ENCODE measurements at places on chromosomes 5 and 9.

DNA sequence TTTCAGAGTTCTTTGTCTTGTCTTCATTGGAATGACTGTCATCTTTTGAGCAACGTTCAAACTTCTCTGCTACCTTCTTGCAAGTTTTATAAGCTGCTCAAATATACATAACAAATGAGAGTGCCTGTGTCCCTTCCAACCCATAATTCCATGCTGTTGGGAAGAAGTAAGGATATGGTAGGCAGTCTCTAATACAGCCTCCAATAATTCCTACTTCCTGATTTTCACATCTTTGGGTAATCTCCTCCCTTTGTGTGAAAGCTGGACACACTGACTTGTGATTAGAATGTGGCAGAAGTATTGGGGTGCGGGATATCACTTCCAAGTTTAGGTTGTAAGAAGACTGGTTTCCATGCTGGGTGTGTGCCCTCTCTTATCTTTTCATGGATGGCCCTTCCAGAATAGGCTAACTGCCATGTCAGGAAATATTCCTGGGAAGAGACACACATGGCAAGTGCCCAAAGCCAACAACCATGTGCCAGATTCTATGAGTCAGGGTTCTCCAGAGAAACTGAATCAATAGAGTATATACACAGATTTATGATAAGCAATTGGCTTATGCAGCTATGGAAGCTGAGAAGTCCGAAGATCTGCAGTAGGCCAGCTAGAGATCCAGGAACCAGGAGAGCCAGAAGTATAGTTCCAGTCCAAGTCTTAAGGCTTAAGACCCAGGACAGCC lies 531.3 kb downstream of the NTRK2 start:
- DNase-seq = peak; percentile 89

DNA sequence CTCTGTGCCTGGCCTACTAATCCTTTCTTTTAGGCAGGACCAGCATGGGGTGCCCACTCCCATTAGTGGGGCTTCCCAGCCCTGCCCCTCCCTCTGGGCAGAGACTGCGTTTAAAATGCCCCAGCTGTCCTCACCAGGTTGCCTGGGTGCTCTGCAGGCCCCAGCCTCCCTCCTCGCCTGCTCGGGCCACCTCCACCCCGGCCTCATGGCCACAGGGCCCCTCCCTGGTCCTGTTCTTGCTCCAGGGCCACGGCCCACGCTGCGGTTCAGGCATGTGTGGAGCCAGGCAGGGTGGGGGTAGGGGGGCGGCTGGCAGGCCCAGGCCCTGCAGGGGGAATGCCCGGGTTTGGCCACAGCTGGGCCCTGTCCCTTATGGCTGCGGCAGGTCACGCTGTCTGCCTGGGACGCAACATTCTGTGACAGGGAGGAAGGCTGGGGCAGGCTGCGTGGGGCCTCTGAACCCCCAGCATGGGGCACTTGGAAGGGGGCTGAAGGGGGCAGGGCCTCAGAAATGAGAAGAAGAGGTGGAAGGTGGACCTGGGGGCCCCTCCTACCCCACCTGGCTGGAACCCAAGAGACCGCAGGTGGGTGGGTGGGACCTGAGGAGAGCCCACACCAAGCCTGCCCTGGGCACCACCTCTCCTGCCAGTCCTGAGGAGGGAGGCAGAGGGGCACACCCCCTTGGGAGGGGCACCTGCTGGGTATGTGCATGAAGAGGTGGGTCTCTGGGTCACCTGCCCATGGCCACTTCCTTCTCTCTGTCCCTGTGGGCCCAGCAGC lies at the start of gene LCN12:
TSS of gene LCN12 (plus strand) at position 733 of the 780 bp plus-strand sequence. CDS start 55 bp downstream, outside the sequence.
- no peak for DNase-seq

GRCh38 chr5:59829922-59830321 lies 63.6 kb downstream of the PDE4D start:
- no peak for DNase-seq

DNA sequence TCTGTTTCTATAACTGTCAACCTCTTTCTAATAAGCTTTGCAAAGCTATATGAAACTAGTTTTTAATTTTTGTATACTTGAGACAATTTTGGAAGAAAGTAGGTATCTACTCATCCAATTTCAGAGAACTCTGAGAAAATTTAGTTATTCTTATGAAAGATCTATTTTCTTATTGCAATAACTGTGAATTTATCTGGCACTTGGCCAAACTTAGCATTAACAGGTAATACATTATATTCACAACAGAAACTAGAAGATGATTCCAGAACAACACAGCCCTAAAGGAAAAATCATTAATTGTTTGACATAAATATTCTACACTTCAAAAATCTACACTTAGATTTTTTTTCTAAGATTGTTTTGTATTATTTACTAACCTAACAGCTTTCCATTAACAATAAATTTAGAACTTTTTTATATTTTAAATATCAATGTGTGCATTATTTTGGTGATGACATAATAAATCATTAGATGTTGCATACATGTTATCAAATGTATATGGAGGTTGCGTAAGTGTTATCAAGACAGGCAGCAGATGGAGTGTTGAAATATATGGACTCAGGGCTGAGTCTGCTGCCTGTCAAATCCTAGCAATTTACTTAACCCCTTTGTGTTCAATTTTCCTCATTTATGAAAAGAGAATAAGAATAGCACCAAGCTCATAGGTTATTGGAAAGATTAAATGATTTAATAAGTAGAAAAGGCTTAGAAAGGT lies 141.8 kb downstream of the MUSK start:
- no peak for DNase-seq

Measured in cardiac fibroblast (primary cell).